ENCODE measurements at places on chromosomes 7 and 10.

- no peak for DNase-seq
These were observed 472.5 kb upstream of the GHITM start for GRCh38 chr10:83666762-83667161.

GRCh38 chr10:127561647-127562046, 12.5 kb downstream of the NPS start:
- DNase-seq: no peak

DNA sequence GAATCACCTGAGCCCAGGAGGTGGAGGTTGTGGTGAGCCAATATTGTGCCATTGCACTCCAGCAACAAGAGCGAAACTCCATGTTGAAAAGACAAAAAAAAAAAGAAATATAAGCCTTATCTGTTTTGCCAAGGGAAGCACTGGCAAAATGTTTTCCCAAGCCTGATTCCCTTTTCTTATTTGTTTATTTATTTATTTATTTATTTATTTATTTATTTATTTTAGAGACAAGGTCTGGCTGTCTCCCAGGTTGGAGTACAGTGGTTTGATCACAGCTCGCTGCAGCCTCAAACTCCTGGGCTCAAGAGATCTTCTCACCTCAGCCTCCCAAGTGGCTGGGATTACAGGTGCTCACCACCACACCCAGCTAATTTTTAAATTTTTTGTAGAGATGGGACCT, 44.2 kb downstream of the SVOPL start:
- DNase-seq: no peak

GRCh38 chr10:11573497-11573896, 38.0 kb downstream of the USP6NL start:
- no peak for DNase-seq

DNA sequence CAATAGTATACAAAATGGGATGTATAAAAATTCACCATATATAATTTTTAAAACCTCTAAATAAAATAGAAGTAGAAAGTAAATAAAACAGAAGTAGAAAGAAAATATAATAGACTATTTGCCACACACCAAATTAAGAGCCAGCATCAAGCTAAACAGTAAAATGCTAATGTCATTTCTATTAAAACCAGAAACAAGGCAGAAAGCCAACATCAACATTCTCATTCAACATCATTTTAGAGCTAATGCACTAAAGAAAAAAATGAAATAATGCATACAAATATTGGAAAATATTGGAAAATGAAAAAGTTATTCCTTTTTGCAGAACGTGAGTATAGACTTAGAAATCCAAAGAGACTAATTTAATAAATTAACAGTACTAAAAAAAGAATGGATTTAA, 23.4 kb upstream of the RELN start:
- no peak for DNase-seq

DNA sequence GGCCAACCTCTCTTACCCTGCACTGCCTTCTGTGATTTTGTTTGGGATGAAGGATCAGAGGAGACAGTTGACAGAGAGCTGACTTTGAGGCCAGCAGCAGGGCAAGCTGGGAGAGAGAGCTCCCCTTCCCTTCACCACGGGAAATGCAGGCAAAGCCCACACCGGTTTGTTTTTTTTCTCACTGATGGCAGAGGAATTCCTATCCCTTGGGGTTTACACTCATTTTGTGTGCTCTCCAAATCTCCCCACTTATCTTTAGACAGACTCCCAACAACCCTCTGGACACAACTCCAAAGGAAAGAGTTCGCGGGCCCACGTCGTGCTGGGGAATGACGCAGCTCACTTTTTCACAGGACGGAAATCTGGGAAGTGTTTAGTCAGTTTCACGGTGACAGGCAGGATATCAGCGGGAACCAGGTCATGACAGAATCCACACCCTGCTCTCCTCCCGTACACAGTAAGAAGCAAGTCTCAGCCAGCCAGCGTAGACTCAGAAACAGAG, 68.3 kb upstream of the FAM171A1 start:
- no peak for DNase-seq

DNA sequence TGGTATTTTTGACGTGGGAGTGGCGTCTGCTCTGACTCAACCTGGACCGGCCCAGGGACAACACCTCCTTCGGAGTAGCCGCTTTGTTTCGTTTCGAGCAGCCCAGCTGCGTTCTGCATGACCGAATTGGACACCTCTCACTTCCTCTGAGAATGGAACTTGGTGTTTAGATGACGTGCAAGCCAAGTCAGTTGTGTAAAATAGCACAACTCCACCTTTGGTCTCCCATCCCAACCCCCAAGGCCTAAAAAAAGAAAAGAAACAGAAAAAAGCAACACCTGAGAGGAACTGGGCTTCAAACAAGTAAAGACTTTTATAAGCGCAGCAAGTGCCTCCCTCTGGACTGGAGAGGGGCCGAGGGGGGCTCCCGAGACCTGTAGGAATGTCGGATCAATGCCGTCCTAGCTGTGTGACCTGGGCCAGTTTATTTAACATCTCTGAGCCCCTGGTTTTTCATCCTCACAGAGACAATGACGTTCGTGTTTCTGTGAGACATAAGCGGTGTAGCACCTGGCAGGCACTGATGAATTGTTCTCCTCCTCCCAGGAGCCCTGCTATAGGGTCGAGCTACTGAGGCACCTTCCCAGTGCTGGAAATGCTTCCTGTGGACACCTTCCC, 52.0 kb upstream of the SMNDC1 start:
- peak; percentile 49 for DNase-seq

DNA sequence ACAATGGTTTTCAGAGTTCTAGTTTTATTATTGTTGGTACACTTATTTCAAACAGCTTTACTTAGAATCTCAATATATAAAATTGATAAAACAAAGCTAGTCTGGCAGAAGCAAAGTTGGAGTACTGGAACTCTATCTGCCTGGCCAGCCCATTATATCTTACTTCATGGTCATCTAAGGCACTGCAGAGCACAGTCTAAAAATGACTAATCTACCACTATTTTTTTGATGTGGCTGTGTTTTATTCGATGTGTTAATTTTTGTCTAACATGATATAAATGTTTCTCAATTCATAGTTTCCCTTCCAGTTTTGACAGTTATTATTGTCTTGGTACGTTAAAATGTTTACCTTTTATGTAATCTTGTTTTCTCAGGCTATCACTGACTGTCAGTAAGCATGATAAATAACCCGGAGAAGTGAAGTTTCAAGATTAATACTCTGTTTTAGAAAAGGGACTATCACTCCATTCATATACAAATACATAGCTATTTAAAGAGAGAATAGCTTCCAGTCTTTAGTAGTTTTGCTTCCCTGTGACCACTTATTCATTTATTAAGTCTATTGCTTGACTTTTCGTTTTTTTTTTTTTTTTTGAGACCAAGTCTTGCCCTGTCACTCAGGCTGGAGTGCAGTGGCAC, 60.6 kb upstream of the CSTF2T start:
- no peak for DNase-seq

DNA sequence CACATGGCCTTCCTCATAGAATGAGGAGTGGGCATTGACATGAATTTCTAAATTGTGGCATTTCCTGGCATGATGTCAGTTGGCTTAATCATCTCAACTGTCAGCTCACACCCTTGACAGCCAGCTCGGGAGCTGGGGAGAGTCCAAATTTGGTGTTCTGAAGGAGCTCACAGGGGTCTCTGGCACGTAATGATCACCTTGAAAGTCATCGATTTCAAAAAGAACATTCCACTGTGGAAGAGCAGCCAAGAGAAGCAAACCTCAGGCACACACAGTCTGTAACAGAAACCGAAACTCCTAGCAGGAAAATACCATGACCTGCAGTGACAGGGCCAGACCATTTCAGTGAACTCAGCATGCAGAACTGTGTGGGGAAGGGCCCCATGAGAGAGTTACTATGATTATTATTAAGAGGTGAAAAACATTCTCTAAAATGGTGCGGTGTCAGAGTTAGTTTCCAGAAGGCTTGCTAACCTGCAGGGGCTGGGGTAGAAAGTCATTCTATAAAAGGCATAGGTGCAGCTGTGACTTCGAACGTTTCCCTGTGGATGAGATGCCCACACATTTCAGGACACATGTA, 26.4 kb upstream of the KLF6 start:
- DNase-seq: no peak

DNA sequence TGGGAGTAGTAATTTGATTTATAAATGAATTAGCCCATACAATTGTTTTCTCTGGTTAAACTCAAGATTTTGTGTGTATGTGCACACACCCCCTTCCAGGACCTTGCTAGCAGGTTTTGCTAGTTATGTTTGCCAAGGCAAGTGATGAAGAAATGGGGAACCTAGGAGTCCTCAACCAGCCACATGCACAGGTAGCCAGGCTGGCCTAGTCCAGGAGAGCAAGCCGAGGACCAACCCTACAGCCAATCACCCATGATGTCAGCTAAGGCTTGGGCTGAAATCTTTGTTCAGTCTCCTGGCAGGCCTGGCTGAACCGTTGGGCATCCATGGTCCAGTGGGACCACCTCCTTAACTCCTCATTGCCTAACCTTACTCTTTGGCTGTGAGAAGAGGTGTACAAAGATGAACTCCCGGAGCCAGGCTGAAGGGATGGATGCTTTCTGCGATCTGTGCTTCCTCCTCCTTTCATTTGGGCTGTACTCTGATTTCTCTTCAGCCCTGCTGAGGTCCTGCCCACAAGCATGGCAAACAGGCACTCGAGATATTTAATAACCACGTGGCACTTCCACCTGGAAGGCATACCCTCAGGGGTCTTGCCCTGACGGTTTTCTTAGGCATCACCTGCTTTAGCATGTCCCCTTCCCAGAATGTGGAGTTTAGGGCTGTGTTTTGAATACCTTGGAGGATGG, 22.1 kb downstream of the HNRNPA2B1 start:
- DNase-seq: no peak

GRCh38 chr10:45454859-45455258, 80.8 kb downstream of the ALOX5 start:
- no peak for DNase-seq

DNA sequence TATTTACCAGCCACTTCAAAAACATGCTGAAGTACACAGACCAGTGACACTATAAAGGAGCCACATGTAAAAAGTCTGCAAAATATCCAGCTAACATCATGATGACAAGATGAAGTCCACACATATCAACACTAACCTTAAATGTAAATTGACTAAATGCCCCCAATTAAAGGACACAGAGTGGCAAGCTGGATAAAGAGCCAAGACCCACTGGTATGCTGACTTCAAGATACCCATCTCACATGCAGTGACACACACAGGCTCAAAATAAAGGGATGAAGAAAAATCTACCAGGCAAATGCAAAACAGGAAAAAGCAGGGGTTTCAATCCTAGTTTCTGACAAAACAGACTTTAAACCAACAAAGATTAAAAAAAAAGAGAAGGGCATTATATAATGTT, 12.9 kb upstream of the C10orf88 start:
- no peak for DNase-seq

DNA sequence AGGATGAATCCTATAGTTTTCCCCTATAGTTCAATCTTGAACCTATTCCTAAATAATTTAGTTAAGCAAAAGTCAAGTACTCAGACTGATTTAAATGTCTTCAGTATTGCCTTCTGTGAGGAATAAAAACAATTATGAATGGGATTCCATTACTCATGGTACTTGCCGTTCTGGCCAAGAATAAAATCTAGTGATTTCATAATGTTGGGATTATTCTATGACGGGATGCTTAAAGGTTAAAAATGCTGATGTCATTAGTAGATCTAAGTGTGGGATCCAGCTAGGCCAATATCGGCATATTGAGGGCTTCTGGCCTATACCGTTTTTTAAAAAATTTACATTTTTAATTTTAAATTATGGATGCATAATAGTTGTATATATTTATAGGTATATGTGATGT, 5.3 kb downstream of the BPGM start:
- no peak for DNase-seq

- no peak for DNase-seq
These were observed 435.3 kb downstream of the MDFIC start for GRCh38 chr7:115356999-115357702.

- no peak for DNase-seq
These were observed 197.7 kb downstream of the SNX10 start for GRCh38 chr7:26489391-26489790.

GRCh38 chr10:32957341-32958084, 517 bp downstream of the ITGB1 start:
- DNase-seq: peak; percentile 18

GRCh38 chr10:98223874-98224273, 44.1 kb downstream of the LOXL4 start:
- DNase-seq: no peak

DNA sequence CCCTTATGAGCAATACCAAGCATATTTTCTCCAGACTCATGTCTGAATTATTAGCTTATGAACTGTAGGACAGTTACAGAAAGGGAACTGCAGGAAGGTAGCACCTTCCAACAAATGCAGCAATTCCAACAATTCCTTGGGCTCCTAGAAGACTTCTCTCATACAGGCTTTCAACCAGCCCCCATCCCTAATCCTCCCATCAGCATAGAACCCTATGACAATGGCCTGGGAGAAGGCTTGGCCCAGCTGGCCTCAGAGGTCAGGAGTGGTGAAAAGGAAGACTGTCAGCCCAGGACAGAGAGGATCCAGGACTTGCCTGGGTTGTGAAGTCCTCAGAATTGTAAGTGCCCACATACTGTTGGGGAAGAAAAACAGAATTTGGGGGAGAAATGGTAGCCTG, 5.9 kb downstream of the VPS41 start:
- no peak for DNase-seq

- DNase-seq: no peak
These were observed 7.5 kb downstream of the AGK start for GRCh38 chr7:141558544-141559183.

DNA sequence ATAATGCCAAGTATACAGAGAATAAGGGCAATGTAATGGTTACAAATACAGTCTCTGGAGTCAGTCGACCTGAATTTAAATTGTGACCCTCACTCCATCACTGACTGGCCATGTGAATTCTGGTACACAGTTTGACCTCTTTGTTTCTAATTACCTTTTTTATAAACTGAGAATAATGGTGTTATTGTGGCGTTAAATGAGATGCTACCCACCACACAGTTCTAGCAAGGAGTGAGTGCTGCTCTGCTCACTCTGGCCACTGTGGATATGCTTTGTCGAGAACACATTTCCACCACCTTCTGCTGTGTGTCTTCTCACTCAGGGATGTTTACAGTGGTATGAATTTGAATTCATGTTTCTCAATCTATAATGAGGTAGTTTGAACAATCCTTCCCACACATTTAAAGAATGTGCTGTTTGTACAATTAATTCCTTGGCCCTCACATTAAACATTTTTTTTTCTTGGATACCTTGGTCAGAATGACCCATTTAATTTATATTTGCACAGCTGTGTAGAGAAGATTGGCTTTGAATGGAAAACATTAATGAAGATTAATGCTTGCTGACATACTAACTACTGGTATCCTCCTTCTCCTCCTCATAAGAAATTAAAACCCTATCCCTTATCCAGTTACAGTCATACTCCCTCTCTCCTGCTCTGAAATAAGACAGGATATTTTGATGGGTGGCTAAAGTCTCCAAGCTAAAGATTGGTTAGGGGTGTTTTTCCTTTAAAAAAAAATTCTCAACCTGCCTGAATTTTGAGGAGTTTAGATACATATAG, 42.4 kb downstream of the PLCE1 start:
- no peak for DNase-seq

GRCh38 chr7:125154930-125155329, 225.3 kb upstream of the POT1 start:
- DNase-seq: no peak

DNA sequence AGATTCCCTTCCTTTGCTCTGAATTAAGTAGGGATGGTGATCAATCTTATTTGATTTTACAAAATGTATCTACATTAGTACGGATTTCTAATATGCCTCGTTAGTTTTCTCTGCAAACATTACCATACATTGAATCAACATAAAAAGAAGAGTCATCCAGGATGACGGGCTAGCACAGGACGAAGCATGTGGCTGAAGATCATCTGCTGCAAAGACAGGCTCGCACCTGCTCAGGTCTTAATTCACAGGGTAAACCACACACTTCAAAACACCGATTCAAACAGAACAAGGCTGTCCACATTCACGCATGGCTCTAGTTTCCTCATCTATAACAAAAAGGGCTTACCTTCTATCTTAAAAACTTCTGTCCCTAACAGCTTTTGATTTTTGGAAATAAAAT, 323.0 kb downstream of the PARD3 start:
- no peak for DNase-seq

Data from activated gamma-delta T cell treated with anti-CD3 and anti-CD28 coated beads, Interleukin-2, amount 50 U/mL, for 16 hours (primary cell).